Fibroblast of villous mesenchyme (primary cell): ENCODE measurements at places on chromosomes 12 and 14. TPM values are rescaled to one million over a fixed set of nuclear protein-coding genes. Genes with fewer than 3 reads are reported as not detected.

DNA sequence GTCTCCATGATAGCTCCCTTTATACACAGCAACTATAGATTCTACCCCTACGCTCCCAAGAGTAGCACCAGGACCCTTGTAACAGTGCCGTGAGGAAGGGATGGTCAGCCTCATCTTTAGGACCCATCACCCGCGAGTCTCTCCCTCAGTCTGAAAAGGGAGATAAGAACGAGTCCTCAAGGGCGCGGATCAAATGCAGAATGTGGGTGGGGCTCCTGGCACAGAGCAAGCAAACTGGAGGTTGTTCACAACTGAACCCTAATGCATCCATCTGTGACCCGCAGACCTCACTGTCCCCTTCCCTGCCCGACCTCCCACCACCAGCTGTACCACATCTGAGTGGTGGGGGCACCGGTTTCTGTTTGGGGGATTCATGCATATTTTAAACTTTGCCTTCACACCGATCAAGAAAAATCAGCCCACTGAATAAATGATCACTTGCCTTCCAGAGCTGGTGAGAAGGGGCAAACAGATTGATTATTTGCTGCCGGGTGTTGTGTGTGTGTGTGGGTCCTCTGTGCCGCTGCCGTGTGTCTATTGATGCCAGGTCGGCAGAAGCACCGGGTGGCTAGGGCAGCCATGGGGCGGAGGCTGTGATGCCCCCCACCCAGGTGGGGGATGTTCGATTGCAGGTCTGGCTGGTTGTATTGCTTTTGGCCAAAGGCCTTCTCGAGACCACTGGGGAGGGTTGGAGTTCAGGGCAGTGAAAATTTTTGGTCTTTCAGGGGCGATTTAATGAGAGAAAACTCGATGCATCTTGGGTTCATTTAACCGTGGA, 35.7 kb upstream of the BEGAIN start:
- no peak for DNase-seq

DNA sequence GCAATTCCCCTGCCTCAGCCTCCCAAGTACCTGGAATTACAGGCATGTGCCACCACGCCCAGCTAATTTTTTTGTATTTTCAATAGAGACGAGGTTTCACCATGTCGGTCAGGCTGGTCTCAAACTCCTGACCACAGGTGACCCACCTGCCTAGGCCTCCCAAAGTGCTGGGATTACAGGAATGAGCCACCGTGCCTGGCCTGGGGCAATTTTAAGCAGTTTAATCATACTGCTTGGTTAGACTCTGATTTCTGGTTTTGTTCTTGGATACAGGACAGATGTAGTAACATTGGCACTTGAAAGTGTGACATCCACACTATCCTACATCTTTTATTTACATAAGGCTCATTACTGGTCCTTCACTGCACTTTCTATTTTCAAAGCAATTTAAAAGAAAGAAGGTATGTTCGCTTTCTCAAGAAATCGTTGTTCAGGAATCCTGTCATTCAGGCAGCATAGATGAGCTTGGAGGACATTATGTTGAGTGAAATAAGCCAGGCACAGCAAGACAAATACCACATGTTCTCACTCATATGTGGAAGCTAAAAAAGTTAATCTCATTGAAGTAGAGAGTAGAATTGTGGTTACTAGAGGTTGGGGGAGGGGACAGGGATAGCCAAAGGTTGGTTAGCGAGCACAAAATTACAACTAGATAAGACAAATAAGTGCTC, 4.0 kb upstream of the NUAK1 start:
- no peak for DNase-seq

The NAV3 gene
- total RNA-seq, result 96.3 and 206 TPM in 2 replicates

DNA sequence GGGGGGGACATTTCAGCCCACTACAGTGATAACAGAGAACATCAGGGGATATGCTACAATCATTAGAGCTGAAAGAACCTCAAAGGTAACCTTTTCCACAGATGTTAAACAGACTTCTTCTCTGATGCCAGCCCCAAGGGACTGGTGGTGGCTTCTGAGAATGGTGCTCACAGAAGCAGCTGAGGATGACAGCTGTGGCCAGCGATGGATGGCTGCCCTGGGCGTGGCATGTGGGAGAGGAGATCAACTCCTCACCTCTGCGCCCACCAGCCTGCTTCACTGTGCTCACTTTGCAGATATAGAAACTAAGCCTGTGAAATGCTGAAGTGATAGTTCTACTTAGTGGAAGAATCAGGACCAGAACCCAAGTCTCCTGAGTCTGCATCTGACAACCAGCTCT, 33.0 kb downstream of the FOXN3 start:
- no peak for DNase-seq

The ATP23 gene
- 7.1 and 9.9 TPM in 2 replicates for total RNA-seq

- no peak for DNase-seq
Observed at GRCh38 chr12:18552829-18553228, 185.0 kb downstream of the PLCZ1 start.

The GALNT16 gene
- under 0.01 TPM in 2 replicates for total RNA-seq

DNA sequence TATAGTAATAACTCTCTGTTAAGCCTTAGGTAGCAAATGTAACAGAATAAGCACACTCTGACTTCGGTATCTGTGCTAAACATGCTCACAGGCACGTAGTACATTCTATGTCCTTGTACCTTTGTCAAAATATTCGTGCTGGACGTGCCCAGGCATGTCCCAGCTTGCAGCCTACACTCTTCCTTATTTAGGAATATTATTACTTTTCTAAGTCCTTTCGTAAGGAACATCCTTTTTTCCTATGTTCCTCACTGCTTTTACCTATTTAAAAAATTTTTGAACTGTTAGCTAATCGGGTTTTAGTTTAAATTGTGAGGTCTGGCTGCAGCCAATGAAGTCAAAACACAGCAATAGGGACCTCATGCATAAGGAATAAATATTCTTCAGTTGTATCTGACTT, 24.1 kb upstream of the UBC start:
- DNase-seq, result peak; percentile 57

DNA sequence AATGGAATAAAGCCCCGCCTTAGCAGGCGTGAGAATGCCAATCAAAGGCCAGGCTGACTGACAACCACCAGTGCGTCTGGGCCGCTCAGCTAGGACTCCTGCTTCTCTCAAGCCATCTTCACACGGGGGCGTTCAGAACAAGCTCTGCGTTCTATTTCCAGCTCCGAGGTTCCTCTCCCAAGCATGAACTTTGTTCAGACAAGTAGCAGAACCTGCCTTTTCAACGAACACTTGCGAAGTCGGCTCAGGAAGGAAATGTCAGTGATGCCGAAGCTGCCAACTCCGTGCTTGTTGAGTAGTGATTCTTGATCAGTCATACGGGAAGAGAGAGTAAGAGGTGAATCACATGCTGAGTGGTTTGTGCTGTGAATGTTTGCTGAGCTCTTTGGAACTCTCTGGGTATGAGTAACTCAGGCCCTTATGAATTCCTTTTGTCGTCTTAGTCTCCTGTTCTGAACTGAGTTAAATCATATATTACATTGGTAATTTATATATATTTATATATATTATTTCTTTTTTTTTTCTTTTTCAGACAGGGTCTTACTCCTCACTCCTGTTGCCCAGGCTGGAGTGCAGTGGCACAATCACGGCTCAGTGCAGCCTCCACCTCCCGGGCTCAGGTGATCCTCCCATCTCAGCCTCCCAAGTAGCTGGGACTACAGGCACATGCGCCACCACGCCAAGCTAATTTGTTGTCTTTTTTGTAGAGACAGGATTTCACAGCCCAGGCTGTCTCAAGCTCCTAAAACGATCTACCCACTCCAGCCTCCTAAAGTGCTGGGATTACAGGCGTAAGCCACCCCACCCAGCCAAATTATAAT, 29.4 kb upstream of the BCL7A start:
- peak; percentile 77 for DNase-seq

- peak; percentile 13 for DNase-seq
Observed at GRCh38 chr14:69985463-69985862, 106.2 kb downstream of the SMOC1 start.

The APOF gene
- total RNA-seq, result not detected in 2 replicates

- DNase-seq, result peak; percentile 24
Observed at GRCh38 chr14:68894802-68895703, 84.0 kb downstream of the ACTN1 start.

The POTEM gene
- total RNA-seq, result not detected in 2 replicates

The SIX6 gene
- total RNA-seq, result not detected in 2 replicates

The SERPINA10 gene
- total RNA-seq, result not detected in 2 replicates

The SGPP1 gene
- 27.4 and 31.5 TPM in 2 replicates for total RNA-seq

DNA sequence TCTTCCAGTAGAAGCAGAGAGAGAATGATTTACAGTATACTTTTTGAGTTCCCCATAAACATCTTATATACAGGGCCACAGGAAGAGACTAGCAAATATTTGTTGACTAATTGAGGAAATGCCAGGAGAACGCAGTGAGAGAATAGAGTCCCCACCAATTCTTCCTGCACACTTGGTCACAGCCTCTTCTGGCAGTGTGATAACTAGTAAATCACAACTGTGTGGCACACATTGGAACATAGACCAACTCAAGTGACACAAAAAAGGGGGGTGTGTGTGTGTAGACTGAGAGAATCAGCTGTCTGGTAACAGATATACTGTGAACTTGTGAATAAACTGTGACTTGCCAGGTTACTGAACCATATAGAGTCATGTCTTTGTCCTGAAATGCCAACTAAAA, 10.2 kb downstream of the PFKM start:
- DNase-seq, result no peak

The HOXC12 gene
- under 0.01 TPM in 2 replicates for total RNA-seq

GRCh38 chr12:16349131-16349460, 1.7 kb downstream of the MGST1 start:
- peak; percentile 95 for DNase-seq

The GPR137C gene
- 0.32 and 0.43 TPM in 2 replicates for total RNA-seq

The SCN8A gene
- 23.5 and 33.7 TPM in 2 replicates for total RNA-seq

The ART4 gene
- under 0.01 TPM in 2 replicates for total RNA-seq

GRCh38 chr12:67069451-67070306, 199.5 kb upstream of the CAND1 start:
- no peak for DNase-seq

GRCh38 chr12:11513288-11513687, 117.9 kb upstream of the PRB2 start:
- peak; percentile 3 for DNase-seq

DNA sequence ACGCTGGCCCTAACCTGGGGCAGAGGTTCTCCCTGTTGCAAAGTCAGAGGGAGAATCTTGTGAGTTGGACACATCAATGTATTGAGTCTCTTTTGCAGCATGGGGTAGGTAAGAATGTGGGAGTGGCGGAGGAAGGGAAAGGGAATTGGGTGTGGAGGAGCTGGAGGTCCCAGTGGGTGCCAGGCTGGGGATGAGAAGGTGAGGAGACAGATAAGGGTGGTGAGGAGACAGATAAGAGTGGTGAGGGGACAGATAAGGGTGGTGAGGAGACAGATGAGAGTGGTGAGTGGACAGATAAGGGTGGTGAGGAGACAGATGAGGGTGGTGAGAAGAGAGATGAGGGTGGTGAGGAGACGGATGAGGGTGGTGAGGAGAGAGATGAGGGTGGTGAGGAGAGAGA, 72.9 kb upstream of the SFSWAP start:
- DNase-seq, result no peak
